ENCODE measurements at places on chromosomes 12 and 14.

DNA sequence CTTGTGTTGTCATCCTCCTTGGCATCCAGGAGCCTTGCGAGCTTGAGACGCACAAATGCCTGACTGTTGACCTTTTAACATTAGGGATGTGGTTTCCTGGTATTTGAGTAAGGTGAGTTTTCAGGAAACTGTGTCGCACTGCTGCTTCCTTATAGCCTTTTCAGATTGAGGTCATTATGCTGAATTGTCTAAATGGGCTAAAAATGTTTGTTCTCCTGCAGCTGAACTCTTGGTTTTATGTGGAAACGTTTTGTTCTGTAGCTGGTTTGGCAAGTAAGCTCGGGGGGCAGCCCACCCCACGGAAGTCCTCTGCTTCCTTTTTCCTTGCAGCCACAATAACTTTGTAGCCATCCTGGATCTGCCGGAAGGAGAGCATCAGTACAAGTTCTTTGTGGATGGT, 5.7 kb downstream of the PRKAB1 start:
- no peak for DNase-seq

GRCh38 chr14:57755018-57755521, 110.8 kb downstream of the SLC35F4 start:
- no peak for DNase-seq

GRCh38 chr14:79852950-79853744, 358.2 kb downstream of the DIO2 start:
- no peak for DNase-seq

- no peak for DNase-seq
Measured at GRCh38 chr14:91387169-91387835, 30.3 kb downstream of the CCDC88C start.

DNA sequence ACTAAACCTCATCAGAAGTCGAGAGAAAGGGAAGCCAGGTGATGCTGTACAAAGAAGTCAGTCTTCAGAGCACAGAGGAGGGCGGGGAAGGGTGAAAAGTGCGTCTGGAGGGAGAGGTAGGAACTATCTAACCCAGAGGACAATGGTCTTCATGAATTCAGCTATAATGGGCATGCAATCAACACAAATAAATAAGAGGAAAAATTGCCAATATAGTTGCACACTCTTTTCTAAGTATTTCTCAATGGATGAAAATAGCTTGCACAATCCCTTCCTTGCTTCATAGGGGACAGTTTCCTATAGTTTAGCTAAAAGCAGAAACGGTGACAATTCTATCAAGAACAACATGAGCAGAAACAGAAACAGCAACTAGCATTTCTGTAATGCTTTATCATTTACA, 931.2 kb downstream of the AACS start:
- no peak for DNase-seq

DNA sequence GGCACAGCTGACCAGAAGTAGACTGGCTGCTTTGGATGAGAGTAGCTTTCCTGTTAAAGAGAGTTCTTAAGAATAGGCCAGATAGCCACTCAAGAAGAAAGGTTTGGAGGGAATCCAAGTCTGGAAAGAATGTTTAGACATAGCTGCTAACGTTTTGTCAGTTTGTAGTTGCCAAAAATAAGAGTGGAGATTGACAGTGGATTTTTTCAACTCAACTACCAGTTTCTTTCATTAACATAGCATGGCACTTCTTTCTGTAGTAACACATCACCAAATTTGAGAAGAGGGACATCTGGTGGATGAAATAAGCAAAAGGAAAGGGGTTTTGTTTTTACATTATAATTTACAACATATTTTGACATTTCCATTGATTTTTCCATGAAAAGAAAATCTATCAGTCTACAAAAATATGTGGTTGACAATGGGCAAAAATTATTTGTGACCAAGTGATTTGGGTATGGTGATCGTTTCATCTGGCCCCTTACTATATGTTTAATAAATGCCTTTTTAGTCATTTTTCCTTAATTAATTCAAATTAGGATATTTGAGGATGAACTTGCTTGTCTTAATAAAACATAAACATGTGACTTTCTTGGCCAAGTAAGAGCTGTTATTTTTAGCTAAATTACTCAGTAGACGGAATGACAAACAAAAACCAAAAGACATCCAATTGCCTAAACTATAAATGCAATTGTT, 71.1 kb downstream of the PTPRR start:
- DNase-seq: no peak

GRCh38 chr12:106149096-106149784, 10.5 kb upstream of the NUAK1 start:
- DNase-seq: no peak

DNA sequence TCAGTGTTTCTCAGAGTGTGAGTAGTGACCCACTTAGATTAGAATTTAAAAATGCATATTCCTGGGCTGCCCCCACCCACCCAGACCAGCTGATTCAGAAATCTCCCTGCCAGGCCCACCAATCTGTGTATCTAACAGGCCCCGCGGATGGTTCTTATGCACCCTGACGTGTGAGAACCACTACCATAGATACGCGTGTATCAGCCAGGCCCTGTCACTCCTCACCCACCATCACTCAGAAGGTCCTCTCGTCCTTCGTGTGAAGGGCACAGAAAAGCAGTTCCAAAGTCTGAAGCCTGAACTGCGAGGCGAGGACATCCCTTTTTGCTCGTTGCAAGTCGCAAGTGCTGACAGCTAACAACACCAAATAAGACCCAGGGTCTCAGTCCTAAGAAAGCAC, 72.4 kb downstream of the IFT43 start:
- DNase-seq: no peak

DNA sequence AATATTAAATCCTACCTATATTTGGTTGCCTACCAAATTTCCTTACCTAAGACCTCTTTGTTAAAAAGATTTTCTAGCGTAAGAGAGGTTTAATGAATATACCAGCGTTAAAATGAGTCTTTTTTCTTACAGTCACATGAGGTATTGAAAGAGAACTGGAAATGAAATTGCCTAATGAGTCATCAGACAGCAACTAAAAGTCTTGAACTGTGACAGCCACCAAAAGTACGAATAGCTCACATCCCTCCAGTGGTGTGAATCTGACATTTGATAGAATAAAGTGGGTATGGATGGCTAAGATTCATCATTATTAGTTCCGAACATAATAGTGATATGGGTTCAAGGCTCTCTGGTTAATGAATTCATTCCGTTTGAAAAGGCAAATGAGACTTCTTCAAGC, 1297.3 kb downstream of the AACS start:
- no peak for DNase-seq

DNA sequence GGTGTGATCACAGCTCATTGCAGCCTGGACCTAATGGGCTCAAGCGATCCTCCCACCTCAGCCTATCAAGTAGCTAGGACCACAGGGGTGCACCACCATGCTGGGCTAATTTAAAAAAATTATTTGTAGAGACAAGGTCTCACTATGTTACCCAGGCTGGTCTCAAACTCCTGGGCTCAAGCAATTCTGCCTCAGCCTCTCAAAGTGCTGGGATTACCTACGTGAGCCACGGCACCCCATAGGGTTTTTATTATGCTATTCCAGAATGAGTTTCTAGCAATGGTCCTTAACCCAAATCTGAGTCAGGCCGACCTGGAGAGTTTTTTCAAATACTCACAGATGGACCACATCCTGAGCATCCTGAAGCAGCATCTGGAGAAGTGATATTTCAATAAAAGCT, 159.8 kb downstream of the CPNE8 start:
- DNase-seq: no peak

DNA sequence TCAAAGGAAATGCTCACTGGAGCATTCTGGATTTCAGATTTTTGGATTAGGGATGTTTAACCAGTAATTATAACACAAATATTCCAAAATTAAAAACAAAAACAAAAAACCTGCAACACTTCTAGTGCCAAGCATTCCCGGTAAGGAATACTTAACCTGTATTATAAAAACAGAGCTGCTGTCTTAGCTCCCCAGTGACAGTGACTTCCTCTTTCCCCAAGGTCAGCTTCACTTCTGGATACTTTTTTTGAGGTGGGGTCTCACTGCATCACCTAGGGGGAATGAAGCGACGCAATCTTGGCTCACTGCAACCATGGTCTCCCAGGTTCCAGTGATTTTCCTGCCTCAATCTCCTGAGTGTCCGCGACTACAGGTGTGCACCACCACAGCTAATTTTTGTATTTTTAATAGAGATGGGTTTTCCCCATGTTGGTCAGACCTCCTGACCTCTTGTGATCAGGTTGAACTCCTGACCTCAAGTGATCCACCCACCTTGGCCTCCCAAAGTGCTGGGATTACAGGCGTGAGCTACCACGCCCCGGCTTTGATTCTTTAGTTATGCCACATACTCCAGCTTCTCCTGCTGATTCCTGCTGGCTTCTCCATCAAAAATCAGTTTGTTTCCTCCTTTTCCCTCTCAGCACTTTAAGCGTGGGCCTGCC, 15.9 kb downstream of the PPP1CC start:
- no peak for DNase-seq

GRCh38 chr12:3045989-3046388, 31.2 kb upstream of the TSPAN9 start:
- DNase-seq: no peak

DNA sequence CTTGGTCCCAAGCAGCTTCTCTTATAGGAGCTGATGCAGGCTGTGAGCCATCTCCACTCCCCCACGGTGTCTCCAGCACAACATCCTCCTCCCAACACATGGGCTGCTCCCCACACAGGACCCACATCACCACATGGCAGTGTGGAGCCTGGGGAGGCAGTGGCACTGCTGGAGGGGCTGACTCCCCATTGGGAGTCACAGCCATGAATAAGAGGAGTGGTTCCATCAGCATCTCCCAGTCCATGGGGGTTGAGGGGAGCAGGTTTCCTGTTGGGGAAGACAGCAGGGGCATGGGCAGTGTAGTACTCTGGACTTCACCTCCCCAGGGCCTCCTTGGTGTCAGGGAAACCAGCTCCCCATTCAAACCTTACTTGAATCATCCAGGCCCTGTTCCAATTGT, 40.5 kb upstream of the OXA1L start:
- no peak for DNase-seq

DNA sequence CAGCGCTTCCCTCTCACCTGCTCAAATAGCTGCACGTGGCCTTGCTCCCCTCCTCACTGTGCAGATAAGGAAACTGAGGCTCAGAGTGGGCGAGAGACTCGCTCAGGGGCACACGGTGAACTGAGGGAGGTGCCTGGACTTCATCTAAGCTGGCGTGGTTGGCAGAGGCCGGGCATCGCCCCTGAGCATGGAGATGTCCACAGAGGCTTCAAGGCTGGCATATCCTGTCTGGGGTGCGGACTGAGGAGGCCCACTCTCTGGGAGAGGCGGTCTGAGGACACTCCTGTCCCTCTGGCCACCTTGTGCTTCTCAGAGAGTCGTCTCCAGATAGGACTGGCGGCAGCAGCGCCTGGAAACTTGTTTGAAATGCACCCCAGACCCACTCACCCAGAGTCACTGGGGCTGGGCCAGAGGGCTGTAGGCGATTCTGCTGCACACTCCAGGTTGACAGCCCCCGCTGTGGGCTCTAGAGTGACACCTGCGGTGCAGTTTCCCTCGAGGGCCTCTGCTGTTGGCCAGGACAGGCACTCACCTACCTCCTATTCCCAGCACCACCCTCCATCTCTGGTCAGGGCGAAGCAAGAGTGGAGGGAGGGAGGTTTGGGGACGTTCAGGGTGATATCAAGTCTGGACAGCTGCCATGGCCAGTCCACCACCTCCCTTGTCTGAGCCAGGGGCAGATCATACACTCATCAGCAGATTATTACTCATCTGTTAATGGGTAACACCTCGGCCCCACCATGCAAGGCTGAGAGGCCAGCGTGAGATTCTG, 11.2 kb upstream of the LBHD2 start:
- DNase-seq: no peak

DNA sequence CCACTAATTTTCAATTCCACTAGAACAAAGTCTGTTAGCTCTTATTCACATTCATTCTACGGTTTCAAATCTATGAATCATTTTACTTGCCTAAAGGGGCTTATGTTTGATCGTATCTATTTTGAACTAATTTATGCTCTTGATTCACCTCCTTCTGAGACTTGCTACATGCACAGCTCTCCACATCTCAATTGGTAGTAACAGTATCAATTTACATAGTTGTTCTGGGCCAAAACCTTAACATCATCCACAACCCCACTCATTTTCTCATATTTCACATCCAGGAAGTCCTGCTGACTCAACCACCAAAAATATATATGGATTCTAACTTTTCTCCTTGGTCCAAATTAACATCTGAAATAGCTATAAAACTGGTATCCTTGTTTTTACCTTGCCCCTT, 208.6 kb downstream of the RASSF9 start:
- no peak for DNase-seq

- DNase-seq: no peak
Measured at GRCh38 chr12:38427442-38427841, 110.9 kb downstream of the ALG10B start.

DNA sequence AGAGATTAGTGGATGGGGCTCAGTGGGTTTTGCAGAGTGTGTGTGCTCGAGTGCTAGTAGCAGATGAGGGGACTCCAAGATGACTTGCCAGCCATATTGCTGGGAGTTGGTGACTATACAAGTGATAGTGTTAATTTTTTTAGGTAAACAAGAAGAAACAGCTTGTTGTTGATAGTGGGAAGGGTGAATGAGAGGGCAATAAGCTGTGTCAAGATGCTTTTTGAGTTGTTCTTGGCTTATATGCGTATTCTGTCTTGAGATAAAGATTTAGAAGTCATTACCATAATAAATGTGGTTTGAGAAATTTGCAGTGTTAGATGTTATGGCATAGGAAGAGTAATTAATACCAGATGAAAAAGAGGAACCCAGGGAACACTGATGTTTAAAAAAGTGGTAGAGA, 75.3 kb downstream of the RCOR1 start:
- DNase-seq: no peak

Data from stimulated activated CD4-positive, alpha-beta T cell treated with anti-CD3 and anti-CD28 coated beads, Interleukin-15, amount 100 ng/mL, for 1 hour (primary cell).